GM12878 (cell line): ENCODE measurements at places on chromosomes 1 and 21. TPM values are rescaled to one million over a fixed set of nuclear protein-coding genes. Genes with fewer than 3 reads are reported as not detected.

PTPN14 gene
- 2.0 and 2.2 TPM in 2 replicates for total RNA-seq

TRIM67 gene
- total RNA-seq, result not detected in 2 replicates

DNA sequence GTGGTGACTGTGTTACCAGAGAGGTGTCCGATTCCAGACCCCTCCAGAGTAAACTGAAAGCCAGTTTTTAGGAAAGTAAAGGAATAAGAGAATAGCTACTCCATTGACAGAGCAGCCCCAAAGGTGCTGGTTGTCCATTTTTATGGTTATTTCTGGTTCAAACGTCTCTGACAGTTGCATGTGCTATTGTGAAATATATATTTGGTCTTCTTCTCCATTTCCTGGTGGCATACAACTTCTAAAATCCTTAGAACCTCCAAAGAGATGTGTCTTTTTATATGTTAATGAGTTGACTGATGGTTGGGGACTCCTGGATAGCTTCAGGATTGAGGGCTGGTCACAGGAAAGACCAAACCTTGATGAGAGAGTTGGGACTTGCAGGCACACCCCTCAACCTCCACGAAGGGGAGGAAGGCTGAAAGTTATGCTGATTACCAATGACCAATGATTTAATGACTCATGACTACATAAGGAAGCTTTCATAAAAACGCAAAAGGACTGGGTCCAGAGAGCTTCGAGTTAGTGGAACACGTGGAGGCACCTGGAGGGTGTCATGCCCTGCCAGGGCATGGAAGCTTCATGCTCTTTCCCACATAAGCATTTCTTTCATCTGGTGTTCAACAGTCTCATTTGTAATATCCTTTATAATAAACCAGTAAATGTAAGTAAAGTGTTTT lies 100.7 kb downstream of the SLC16A1 start:
- no peak for DNase-seq

GRCh38 chr1:214472364-214472763 lies 79.0 kb downstream of the PTPN14 start:
- no peak for DNase-seq

DNA sequence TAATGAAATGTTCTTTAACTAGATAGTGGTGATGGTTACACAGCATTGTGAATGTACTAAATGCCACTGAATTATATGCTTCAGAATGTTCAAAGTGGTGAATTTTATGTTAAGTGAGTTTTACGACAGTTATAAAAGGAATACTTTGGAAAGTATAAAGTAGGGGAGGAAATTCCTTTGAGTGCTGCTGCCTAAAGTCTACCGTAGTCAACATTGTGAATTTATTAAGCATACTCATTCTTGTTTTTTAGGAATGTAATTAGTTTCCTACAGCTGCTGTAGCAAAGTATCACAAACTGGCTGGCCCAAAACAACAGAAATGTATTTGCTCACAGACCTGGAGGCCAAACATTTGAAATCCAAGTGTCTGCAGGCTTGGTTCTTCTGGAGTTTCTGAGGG lies 73.0 kb downstream of the SWT1 start:
- DNase-seq, result no peak

GNG4 gene
- 0.11 TPM in 1 of 2 replicates, not detected in the other for total RNA-seq

GRCh38 chr1:111852261-111852721 lies 96.6 kb downstream of the DDX20 start:
- no peak for DNase-seq

DNA sequence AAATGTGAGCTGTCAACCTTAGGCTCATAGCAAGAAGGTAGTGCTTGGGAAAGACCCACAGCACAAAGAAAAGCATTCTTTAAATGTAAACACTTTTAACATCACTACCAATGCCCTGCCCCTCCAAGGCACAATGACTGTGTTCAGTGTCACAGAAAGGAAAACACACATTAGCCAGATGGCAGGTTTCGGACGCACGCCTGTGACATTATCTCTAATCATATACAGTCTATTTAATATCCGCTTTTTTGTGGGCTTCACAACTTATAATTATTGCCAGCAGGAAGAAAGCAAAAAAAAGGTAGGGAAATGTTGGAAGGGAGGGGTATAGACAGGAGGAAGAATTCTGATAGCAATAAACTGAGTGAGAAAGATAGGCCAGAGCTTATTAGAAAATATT lies 112.4 kb upstream of the BEND5 start:
- no peak for DNase-seq

HES3 gene
- not detected in 2 replicates for total RNA-seq

GRCh38 chr21:15804247-15805005 lies 74.6 kb downstream of the USP25 start:
- DNase-seq, result no peak

DNA sequence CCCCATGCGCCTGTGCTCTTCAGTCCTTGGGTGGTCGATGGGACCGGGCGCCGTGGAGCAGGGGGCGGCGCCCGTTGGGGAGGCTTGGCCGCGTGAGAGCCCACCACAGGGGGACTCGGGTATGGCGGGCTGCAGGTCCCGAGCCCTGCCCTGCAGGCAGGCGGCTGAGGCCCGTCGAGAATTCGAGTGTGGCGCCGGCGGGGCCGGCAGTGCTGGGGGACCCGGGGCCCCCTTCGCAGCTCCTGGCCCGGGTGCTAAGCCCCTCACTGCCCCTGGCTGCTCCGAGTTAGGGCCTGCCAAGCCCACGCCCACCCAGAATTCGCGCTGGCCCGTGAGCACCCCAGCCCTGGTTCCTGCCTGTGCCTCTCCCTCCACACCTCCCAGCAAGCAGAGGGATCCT lies 26.1 kb downstream of the TLR5 start:
- no peak for DNase-seq

DNA sequence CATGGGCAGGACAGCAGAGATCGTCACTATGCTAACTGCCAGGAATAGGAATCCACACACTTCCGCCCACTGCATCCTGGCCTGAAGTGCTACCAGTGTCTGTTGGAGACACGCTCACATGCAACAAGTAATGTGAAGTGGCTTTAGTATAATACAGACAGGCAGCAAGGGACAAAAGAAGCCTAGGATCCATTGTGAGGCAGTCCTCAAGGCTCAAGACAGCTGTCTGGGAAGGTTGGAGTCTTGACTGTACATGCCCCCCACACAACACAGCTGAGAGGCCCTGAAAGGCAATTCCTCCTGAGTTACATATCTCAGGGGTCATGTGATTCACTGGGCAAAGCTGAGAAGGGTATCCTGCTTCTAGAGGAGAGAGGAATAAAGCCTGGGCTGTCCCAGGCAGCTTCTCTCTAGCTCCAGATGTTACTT lies 39.9 kb upstream of the CD1D start:
- DNase-seq, result no peak

LCE1C gene
- 0.77 and 1.7 TPM in 2 replicates for total RNA-seq

IGSF5 gene
- not detected in 2 replicates for total RNA-seq

- no peak for DNase-seq
These were observed 2.1 kb downstream of the C1orf35 start for GRCh38 chr1:228100822-228101613.

RORC gene
- total RNA-seq, result 0.05 TPM in 1 of 2 replicates, not detected in the other

C1QC gene
- 0.64 and 0.74 TPM in 2 replicates for total RNA-seq

GRCh38 chr1:246629030-246629429 lies 62.8 kb downstream of the CNST start:
- peak; percentile 74 for DNase-seq

ZNHIT6 gene
- 16.0 and 17.4 TPM in 2 replicates for total RNA-seq

DNA sequence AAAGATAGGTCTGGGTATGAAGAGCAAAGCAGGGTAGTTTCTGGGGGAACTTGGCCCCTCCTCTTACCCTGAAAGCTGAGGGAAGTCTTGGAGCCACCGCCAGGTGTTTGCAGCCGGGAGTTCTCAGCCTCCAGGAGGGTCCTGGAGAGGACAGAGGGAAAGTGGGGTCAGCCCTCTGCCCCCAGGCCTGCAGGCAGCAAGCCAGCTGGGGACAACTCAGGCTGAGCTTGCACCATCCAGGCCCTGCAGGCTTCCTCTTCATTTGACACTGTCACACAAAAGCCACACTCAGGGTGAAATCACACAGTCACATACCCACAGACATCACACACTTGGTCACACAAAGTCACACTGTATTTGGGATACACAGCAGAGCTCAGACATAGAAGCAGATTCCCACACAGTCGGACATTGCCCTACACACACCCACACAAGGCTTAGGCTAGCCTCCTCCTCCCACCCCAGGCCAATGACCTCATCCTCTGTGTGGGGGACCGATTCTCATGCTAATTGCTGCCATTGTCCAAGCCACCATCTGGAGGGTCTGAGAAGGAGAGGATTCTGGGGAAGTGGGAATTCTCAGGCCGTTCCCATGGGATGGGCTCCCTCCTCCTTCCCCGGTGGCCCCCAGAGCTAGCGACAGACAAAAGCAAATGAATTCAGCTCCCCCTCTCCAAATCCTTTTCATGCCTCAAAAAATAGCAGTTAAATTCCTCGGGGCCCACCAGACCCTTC lies 3.7 kb downstream of the NES start:
- no peak for DNase-seq

- DNase-seq, result no peak
These were observed at the start of gene S100A8 for GRCh38 chr1:153390938-153391710. S100A8 (minus strand) TSS chr1:153391073; CDS start chr1:153390535, 538 bp downstream.

COL24A1 gene
- 2.4 and 2.5 TPM in 2 replicates for total RNA-seq

ASPM gene
- 36.4 and 36.9 TPM in 2 replicates for total RNA-seq

- DNase-seq, result no peak
These were observed 1.8 kb upstream of the EPHX1 start for GRCh38 chr1:225808136-225808535.

RRP1B gene
- 52.8 and 57.4 TPM in 2 replicates for total RNA-seq

C8B gene
- total RNA-seq, result not detected in 2 replicates

GRCh38 chr1:179087665-179088064 lies 5.8 kb downstream of the TOR3A start:
- no peak for DNase-seq

RNU1-1 gene
- 2,403 and 2,678 TPM in 2 replicates for total RNA-seq

- no peak for DNase-seq
These were observed 9.8 kb downstream of the RGS8 start for GRCh38 chr1:182674346-182675246.

DNA sequence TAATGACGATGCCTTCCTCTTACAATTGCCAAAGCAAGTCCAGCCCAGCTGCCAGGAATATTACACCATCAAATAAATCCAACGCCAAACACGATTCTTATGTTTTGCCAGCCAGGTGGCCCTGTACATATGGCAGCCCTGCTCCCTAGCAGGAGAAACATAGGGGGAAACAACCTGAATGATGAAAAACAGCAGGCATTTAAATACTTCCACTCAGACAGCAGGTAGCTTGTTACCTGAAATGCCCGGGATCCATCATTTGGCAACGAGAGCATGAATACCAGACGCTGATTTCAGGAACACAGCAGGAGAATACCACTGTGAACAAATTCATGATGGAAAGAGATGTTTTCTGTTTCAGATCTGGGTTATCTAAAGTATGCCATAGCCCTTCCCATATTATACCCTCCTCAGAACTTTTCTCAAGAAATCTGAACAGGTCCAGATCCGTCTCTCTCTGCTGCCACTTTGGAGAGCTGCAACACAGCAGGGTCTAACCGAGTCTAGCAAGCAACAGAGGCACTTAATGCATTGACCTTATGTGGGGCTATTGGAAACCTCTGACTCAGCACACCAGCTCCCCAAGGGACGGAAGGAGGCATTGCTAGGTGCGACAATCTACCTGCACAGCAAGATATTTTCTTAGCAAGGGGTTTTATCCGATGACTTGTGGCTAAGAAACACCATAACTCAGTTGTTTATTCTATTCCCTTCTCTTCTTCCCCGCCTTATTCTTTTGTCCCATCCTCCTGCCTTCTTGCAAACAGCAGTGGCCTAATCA lies 166.3 kb downstream of the BARHL2 start:
- no peak for DNase-seq

GRCh38 chr1:6745073-6745472 lies 40.2 kb upstream of the CAMTA1 start:
- DNase-seq, result peak; percentile 26

DNA sequence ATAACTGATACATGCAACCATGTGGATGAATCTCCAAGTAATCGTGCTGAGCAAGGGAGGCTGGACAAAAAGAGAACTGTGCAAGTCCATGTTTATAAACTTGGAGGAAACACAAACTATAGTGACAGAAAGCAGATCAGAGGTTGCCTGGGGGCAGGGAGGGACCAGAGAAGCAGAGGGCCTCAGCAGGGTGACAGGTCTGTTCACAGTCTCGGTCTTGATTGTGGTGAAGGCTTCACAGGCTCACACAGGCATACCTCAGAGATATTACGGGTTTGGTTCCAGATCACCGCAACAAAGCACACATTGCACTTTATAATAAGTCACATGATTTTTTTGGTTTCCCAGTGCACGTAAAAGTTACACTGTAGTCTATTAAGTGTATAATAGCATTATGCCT lies 28.5 kb downstream of the ACOT7 start:
- DNase-seq, result no peak

THEM5 gene
- not detected in 2 replicates for total RNA-seq

CAMK1G gene
- total RNA-seq, result not detected in 2 replicates
